ENCODE measurements at places on chromosomes 1 and 21.

- no peak for DNase-seq
Measured at GRCh38 chr1:112513112-112513870, 4.5 kb downstream of the WNT2B start.

- DNase-seq = no peak
Measured at GRCh38 chr21:43640400-43640799, 18.9 kb downstream of the HSF2BP start.

DNA sequence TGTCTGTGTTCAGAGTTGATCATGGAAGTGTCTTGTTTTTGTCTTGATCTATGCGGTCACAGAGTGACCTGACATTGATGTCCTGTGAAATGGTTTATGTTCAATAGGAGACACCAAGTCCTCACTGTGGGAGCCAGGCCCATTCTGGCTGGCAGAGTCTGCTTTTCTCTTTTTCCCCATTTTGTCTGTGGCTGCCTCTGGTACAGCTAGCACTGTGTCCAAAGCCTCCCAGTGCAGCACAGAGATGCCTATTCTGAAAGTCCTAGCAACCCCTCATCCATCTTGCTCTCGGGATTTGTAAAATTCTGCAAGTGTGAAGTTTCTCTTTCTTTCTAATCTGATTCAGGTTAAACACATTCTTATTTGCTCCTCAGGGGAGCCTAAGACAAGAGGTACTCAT lies 14.3 kb downstream of the TNN start:
- DNase-seq = no peak

GRCh38 chr1:96713649-96714048 lies 7.9 kb upstream of the PTBP2 start:
- DNase-seq = no peak

- DNase-seq = no peak
Measured at GRCh38 chr1:195026792-195027191, 1581.4 kb downstream of the KCNT2 start.

Data from NCI-H1436 (cell line).